Kidney epithelial cell (primary cell): ENCODE measurements at places on chromosomes 3 and 15. TPM values are rescaled to one million over a fixed set of nuclear protein-coding genes. Genes with fewer than 3 reads are reported as not detected.

- DNase-seq, result no peak
Measured at GRCh38 chr3:132843851-132844553, 121.8 kb upstream of the NPHP3 start.

GRCh38 chr3:78048698-78049097 is 1008.8 kb downstream of the ROBO2 start:
- DNase-seq, result no peak

KCNAB1 gene
- total RNA-seq, result not detected in 2 replicates

GRCh38 chr3:159989973-159990846 is 1.6 kb downstream of the IL12A start:
- no peak for DNase-seq

DNA sequence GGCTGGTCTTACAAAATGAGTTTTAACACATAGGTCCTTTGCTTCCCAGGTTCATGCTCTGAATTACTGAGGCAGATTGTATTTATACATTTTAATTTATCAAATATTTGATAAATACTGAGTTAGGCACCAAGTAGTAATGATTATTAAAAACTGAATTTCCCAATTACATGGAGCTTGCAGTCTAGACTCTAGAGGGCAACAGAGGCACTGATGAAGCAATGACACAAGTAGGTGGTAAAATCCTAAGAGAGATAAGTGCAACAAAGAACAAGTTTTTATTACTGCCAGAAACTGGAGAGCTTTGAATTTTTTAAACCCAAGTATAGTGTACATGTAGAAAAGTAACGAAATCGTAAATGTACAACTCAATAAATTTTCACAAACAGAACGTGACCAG is 406.2 kb upstream of the RARB start:
- DNase-seq, result no peak

DNA sequence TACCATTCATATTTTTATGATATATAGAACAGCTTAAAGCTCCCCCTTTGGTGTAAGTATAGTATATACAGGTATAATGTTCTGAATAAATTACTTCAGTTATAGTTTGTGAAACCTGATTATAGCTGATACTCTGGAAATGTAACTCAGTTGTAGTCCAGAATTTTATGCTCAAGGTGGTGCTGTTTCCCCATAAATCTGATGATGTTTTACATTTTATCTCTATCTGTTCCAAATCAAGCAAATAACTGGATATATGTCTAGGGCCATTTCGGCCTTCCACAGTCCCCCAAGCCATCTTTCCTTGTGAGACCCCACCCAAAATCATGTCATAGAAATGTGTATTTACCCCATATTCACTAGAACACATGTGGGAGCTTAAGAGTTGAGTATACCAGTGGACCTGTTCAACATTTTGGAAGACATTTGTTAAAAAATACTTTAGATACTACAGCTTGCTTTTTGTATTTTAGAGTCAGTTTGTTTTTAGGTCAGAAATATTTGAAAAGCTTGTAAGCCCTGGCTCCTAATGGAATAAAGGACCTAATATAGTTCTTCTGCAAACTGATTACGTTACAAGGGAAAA is 107.1 kb downstream of the ATG7 start:
- DNase-seq, result no peak
